ENCODE measurements at places on chromosomes 7 and 10.

- no peak for DNase-seq
These were observed 127.0 kb downstream of the ANK3 start for GRCh38 chr10:60262647-60263126.

DNA sequence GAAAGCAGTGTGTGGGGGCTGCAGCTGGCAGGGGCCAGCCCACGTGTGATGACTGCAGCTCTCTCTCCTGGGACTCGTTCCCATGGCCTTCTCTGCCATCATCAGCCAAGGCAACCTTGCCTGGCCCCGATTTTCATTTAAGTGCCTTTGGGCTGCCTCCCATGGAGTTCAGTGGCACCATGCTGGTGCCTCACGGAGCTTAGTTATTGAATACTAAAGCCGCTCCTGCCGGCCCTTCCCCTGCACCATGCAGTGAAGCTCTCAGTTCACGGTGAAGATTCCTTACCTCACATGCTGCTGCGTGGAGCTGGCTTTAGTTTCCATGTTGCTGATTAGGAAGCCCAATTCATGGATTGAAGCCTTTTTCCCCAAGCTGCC lies 141.5 kb upstream of the EEPD1 start:
- no peak for DNase-seq

- peak; percentile 9 for DNase-seq
These were observed 98.9 kb downstream of the NEURL1 start for GRCh38 chr10:103592186-103593021.

DNA sequence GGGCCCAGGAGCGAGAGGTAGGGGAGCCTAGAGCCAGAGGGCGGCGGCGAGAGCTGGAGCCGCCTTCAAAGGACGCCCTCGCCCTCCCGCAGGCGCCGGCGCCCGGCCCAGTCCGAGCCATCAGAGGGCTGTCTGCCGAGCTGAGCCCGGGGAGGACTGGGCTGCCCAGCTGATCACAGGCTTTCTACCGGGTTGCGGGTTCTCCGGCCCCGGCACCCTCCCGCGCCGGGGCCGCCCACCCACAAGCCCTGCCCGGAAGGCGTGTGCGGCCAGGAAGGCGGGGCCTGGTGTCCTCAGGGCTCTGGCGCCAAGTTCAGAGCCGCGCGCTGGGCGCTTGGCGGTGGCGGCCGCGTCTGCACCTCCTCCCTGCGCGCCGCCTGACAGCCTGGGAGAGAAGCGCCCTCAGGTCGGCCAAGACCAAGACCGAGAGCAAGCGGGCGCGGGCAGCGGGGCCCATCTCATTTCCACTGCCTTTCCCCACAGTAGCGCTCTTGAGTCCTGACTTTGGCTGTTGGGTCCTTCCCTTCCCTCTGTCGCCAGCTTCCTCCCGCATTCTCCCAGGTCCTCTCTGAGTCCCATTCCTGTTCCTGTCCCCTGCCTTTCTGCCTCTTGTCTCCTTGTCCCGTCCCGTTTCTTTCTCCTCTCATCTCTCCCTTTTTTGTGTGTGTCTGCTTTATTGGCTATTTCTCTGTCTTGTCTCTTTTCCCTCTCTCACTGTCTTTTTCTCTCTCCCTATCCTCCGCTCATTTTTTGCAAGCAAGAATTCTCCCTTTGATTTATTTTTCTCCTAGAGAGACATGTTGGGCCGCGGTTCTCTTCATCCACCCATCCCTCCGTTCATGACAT lies 60.6 kb upstream of the MSMB start:
- DNase-seq, result no peak

DNA sequence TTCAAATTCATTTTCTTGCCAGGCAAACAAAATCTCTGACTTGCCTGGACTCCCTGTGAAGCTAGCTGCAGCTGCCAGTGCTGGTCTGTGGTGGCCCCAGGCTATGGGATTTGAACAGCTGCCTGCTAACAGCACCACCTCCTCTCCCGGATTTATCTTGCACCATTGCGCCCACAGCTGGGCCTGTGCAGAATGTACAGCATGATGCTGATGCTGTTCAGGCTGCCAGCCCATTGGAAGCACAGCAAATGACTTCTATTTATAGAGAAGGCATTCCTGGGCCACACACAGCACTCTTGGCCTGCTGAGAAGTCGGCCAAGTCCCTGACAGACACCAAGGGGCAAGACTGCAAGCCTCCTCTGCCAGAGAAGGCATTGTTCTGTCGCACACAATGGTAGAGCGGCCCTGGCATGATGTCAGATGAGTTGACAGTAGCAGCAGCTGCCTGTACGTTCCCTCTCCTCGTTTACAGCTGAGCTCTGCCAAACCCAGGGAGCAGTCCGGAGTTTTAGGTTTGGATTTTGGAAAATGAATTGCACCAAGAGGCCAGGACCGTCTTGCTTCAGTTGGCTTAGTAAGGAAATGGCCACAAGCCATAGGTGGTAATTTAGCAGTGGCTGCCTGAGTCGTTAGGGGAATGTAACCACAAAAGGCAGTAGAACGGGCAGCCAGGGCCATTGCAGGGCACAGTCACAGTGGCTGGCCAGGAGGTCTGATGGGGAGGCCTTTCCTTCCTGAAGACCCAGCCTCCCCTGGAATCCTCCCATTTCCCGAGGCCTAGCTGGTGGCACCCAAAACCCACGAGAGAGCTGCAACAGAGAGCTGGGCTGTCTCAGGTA lies 38.5 kb downstream of the MTURN start:
- no peak for DNase-seq

GRCh38 chr10:4672201-4672600 lies 153.8 kb upstream of the AKR1E2 start:
- DNase-seq, result no peak

- DNase-seq, result no peak
These were observed 666.7 kb upstream of the FOXK1 start for GRCh38 chr7:4015371-4015770.

DNA sequence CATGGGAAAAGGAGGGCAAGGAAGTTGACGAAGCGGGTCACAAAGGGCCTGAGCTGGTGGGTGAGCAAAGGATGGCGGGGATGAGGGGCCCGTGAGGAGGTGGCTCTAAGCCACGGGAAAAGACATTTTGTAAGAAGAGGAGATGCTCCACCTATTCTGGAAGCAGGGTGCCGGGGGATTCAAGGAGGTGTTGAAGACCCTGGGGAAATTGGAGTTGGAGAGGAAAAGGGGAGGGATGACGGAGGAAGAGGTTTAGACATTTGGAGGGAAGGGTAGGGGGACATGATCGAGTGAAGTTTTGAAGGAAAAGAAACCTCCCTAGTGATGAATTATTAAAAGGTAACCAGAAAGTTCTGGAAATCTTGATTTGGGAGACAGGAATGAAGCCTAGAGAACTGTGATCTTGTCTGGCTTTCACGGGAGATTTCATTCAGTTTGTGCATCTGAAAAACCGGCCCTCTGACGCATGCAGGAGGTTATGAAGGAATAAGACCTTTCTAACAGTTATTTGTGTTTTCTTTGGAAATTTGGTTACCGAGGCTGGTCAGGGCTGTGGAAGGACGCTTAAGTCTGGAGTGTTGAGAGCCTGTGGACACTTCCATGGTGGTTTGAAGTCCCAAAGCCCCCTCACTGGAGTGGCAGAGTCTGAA lies 1.4 kb downstream of the SMO start:
- DNase-seq, result no peak

DNA sequence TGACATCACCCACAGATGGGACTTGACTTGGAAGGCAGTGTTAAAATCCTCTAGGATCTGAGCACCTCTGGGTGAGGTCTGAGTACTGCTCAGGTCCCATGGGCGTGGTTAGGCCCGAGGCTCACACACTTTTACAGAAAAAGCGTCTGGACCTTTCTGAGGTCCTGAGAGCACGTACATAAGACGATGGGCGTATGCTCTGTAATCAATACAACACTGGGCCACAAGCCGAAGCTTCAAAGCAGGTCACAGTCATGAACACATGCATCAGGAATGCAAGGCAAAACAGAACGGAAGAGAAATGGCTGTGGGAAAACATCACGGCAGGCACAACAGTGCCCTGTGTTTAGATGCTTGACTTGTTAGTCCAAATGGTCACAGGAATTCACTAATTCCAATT lies 112.2 kb downstream of the LARP4B start:
- DNase-seq, result no peak

GRCh38 chr10:6165221-6165725 lies 37.5 kb upstream of the PFKFB3 start:
- no peak for DNase-seq

- DNase-seq, result no peak
These were observed 117.8 kb upstream of the ZMIZ1 start for GRCh38 chr10:78950656-78951587.

- DNase-seq, result no peak
These were observed 5.6 kb downstream of the PTN start for GRCh38 chr7:137337902-137338301.

DNA sequence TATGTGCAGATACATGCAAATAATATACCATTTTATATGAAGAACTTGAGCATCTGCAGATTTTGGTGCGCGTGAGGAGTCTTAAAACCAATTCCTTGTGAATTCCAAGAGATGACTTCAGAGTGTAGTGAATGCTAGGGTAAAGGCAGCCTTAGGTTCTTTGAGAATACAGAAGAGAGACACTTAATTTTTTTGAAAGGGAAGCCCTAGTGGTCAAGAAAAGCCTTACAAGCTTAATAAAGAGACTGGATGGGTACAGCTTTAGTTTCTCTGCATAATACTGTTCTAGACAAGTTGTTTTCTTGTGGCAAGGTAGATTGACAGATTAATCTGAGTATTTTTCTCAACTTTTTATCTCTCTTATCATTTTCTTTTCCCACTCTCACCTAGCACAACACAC lies 636.5 kb downstream of the DNAJB9 start:
- DNase-seq, result no peak

DNA sequence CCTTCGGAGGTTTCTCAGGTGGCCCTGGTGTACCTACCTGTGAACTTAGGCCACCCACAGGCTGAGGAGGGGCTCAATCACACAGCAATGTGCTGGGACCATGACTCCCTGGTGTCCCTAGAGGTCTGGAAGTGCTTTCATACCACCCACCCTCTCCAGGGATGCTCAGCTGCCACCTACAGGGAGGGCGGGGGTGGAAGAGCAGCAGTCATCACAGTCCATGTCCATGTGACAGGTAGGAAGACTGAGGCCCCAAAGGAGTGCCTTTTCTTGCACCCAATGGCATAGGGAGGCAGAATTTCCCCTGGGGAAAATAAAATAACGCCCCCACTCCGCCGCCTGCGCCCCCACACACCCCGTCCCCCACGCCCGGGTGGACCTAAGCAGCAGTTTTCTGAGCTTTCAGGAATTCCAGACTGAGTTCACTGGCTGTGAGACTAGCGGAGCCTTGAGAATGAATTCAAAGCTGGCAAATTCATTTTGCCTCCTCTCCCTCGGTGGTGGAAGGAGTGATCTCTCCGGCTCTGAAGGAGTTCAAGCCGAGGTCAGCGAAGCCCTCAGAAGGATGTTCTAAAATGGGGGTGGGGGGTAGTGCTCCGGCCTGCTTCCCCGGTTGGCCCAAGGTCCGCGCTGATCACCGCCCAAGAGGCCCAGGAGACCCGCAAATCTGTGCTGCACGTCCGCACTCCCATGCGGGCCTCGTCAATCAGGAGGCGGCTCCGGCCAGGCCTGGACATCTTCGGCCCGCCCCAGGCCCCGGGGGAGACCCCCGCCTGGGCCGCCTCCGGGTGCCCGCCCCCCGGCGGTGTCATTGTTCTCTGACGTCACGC lies 2.1 kb upstream of the ZMIZ1 start:
- DNase-seq, result no peak

DNA sequence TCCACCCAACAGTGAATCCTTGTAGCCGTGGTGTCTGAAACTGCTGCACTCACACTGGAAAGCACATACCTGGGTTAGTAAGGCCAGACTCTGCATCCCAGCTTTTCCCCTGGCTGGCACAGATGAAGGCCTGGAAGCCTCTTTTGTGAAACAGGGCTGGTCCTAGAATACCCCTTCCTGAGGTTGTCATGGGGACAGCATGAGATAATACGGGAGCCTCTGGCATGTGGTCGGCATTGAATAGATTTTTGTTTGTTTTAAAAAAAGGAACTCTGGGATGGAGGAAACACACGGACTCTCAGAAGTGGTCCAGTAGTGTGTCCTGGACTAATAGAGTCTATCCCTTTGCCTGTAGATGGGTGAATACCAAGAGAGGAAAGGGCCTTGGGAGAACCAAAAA lies 129.7 kb downstream of the TMEM178B start:
- DNase-seq, result no peak
